ENCODE measurements at places on chromosomes 12 and 14.

GRCh38 chr12:93167841-93168492 is 209.8 kb upstream of the NUDT4 start:
- no peak for DNase-seq

GRCh38 chr12:23303821-23304220 is 645.6 kb downstream of the SOX5 start:
- DNase-seq: no peak

DNA sequence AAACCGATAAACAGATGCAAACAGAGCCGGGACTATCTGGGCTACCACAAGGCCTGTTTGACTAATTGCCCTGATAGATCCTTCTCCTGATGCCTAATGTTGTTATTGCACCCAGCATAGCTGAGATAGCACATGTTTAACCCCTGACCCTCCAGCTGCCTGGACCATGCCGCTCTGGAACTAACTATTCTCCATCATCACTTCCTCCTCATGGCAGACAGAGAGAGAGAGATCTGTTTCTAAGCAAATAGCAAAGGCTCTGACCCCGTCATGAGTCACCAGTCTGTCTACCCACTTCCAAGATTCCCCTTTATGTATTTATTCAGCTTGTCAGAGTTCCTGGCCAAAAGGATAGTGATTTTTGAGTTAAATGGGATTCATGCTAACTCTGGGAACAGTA is 58.2 kb upstream of the FLRT2 start:
- DNase-seq: no peak

GRCh38 chr14:68306265-68306933 is 486.5 kb downstream of the ZFP36L1 start:
- DNase-seq: no peak

DNA sequence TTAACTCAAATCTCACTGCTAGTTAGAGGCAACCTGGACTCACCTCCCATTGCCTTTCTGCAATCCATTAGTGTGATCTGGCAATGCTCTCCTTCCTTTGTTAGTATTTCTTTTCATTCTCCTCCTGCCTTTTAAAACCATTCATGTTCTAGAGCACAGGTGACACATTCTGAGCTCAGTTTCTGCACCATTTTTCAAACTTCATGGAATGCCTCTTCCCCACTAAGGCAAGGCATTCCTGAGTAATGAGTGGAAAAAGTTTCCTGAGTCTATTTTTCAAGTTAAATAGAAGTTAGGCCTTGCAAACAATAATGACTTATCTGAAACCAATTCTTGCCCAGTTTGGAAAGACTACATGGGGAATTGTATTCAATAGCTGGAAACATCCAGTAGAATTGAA is 1001.8 kb downstream of the BCL11B start:
- no peak for DNase-seq

DNA sequence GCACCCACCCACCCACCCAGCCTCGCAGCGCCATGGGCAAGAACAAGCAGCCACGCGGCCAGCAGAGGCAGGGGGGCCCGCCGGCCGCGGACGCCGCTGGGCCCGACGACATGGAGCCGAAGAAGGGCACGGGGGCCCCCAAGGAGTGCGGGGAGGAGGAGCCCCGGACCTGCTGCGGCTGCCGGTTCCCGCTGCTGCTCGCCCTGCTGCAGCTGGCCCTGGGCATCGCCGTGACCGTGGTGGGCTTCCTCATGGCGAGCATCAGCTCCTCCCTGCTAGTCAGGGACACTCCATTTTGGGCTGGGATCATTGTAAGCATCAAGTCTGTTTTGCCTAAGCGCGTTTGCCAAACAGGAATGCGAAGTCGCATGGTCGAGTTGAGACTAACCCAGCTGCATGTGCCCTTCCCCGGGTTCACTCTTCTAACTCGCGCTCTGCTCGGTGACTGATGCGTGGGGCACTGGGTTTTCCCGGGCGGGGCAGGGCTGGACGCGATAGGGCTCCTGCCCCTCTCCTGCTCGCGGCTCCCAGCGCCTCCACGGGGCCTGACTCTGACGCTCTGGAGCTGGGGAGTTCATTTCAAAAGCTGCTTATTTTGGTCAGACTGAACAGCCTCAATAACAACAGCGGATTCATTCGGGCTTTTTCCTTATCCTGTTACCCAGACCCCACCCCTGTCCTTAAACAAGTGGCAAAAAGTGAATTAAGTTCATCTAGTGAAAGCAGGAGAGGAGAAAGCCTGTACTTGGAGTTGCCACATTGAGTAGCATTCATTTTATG is 458 bp downstream of the SSPN start:
- no peak for DNase-seq

DNA sequence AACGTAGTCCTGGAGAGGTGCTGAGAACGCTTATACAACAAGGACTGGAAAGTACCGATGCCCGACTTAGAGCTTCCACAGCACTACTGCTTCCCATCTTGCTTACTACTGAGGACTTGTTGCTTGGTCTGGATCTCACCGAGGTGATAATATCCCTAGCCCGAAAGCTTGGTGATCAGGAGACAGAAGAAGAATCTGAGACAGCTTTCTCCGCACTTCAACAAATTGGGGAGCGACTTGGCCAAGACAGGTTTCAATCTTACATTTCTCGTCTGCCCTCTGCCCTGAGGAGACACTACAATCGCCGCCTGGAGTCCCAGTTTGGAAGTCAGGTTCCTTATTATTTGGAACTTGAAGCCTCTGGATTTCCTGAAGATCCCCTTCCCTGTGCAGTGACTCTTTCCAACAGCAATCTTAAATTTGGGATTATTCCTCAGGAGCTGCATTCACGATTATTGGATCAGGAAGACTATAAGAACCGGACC is 1.1 kb downstream of the TOGARAM1 start:
- DNase-seq: no peak

- no peak for DNase-seq
Observed at GRCh38 chr12:14605401-14605989, 37.8 kb upstream of the PLBD1 start.

DNA sequence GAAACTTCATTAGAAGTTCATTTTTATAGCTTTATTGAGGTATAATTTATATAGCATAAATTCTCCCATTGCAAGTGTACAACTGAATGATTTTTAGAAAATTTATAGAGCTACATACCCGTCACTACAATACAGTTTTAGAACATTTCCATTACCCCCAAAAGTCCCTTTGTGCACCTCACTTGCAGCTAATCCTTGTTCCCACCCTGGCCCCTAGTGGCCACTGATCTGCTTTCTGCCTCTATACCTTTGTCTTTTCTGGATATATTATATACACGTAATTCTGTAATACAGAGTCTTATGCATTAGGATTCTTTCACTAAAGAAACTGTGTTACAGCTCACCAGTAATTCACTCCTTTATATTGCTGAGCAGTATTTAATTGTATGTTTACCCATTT is 145.1 kb upstream of the DIO2 start:
- DNase-seq: no peak

- no peak for DNase-seq
Observed at GRCh38 chr14:75724414-75725204, 63.6 kb downstream of the TTLL5 start.

DNA sequence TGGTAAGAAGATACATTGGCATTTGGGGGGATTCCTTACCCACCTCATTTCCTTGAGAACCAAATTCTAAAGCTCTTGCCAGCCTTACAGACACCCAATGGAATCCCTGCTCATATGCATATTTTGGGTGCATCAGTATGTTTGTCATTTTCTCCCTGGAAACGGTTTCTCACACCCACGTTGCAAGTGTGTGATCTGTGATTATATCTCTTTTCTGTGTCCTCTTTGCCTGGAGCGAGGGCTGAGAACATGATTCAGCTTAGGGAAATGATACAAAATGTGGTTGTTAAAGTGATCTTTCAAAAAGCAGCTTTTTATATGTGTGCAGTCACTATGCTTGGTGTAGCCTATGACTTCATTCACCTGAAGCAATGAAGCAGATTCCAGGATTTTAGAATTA is 52.0 kb downstream of the KCNMB4 start:
- DNase-seq: no peak

GRCh38 chr12:2589381-2589780 is 205.4 kb upstream of the FKBP4 start:
- DNase-seq: no peak

- no peak for DNase-seq
Observed at GRCh38 chr14:63745858-63746425, 18.1 kb upstream of the SGPP1 start.

DNA sequence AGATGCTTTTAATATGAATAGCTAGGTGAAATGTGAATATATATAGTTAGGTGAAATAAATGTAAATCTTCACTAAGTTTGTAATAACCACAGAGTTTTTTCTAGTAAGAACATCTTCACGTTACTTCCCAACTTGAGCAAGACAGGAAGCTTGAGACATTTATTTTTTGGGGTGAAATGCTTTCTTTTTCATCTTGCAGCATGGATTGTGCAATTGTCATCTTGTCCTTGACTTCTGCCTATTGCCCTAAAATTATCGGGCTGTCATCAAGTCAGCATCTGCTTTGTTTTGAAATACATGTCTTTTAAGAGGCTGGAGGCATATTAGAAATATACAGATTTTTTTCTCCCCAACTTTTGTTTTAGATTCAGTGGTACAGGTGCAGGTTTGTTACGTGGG is 433.9 kb downstream of the PCNX1 start:
- DNase-seq: no peak

- no peak for DNase-seq
Observed at GRCh38 chr12:78494911-78495310, 369.7 kb upstream of the SYT1 start.

GRCh38 chr14:28596391-28596790 is 170.2 kb upstream of the FOXG1 start:
- no peak for DNase-seq

- DNase-seq: no peak
Observed at GRCh38 chr12:19937161-19937560, 431.2 kb upstream of the PDE3A start.

DNA sequence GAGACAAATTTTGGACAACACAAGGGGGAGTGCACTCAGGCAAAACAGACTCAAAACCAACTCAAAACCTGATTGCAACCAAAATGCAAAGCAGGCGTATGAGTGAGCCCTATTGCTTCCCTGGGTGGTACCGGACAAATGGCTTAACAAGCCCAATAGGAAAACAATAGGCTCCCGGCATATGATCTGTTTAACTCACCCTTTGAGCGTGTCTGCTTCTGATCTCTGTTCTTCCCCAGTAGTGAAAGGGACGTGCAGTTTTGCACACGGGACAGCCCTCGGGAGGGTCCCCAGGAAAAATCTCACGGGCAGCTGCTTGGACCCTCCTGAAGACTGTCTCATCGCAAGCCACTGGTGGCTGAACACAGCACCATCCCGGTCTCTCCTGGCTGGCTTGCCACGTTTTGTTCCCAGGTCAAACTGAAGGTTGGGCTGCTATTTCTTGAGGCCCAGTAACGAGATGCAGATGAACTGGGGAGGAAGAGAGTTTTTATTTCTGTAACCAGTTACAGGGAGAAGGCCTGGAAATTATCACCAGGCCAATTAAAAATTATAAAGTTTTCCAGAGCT is 9.9 kb downstream of the SOAT2 start:
- no peak for DNase-seq

GRCh38 chr12:21710958-21711775 is 53.5 kb upstream of the LDHB start:
- no peak for DNase-seq

DNA sequence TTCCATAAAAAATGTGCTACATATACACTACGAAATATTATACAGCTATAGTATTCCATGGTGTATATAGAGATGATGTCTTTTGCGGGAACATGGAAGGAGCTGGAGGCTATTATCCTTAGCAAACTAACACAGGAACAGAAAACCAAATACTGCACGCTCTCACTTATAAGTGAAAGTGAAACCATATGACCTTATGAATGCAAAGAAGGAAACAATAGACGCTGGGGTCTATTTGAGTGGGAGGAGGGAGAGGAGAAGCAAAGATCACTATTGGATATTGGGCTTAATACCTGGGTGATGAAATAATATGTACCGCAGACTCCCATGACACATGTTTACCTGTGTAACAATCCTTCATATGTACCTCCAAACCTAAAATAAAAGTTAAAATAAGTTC is 142.8 kb downstream of the LRFN5 start:
- DNase-seq: no peak

GRCh38 chr12:24991209-24992049 is 42.5 kb upstream of the BCAT1 start:
- DNase-seq: peak; percentile 42

GRCh38 chr14:50649691-50650090 is 18.4 kb downstream of the SAV1 start:
- DNase-seq: no peak

Measured in esophagus muscularis mucosa (tissue), 4 donors.